ENCODE measurements at places on chromosomes 7 and 10. TPM values are rescaled to one million over a fixed set of nuclear protein-coding genes. Genes with fewer than 3 reads are reported as not detected.

Gene GDF2
- not detected for total RNA-seq

DNA sequence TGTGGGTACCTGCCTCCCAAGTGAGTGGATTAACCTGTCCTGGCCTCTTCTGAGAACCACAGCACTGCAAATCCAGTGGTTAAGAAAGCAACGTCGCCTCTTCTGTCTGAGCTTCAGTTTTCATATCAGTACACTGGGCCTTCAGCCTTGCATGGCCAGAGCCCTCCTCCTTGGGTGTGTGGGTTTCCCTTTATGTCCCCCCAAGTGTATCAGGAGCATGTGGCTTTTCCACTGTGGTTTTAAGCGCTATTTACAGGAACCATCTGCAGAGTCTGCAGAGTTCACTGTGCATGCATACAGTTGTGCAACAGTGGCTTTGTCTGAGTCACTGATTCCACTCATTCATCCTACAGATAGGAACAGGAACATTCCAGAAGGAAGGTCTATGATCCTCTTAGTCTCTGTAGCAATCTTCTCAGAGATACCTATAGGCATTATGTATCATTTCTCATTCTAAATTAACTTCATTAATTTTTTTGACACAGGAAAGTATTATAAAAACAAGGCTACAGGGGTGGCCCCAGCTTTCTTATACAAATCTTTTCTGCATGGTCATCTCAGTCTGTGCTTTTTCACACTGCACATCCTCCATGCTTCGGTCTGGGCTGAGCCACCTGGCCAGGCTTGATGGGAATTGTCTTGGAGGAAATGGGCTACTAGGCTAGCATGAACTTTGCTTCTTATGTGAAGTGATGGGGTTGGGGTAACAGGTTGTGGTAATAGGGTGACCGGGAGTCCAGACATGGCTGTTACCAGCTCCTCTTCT, 17.1 kb downstream of the MBL2 start:
- no peak for DNase-seq

Gene HEPACAM2
- total RNA-seq: 86.8 TPM

DNA sequence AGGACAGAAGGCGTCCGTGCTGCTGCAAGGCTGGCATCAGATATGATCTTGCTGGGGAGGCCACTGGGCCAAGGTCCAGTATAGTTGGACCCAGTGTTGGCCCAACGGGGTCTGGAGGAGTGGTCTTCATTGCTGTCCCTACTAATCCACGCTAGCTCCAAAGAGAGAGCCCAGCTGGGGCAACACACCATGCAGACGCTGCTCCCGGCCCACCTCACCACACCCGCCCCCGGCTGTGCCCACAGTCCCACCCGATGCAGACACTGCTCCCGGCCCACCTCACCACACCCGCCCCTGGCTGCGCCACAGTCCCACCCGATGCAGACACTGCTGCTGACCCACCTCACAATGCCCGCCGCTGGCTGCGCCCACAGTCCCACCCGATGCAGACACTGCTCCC, 121.5 kb downstream of the VIPR2 start:
- no peak for DNase-seq

- no peak for DNase-seq
Observed at GRCh38 chr10:79937701-79938151, 11.2 kb downstream of the SFTPD start.

Data from left colon (tissue), 2 donors.